ENCODE measurements at places on chromosomes 6 and 20.

DNA sequence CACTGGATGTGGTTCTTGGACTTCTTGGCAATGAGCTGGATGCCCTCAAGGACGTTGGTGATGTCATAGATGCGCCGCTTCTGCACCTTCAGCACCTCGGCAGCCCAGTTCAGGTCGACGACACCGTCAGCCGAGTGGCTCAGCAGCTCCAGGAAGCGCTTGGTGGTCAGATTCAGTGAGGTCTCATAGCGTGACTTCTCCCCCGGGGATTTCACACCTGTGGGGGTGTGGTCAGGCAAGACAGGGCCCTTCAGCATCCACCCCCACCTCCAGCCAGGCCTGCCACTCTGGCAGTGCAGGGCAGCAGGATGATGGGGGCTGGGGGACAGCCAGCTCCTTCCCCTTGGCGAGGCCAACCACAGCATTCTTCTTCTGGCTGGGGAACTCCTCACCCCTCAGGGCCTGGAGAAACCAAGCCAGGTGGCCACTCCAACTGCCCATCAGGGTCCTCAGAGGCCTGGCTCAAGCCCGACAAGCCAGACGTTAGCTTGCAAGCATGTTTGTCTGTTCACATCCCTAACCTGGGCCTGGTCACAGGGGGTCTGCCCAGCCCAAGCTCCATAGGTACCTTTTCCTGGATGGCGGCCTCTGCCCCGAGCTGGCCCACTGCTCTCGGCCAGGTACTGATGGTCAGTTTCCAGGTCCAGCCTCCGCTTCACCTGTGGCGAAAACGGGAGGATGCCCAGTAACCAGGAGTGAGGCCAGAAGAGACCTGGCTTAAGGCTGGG lies 5.7 kb upstream of the NECAB3 start:
- no peak for DNase-seq

DNA sequence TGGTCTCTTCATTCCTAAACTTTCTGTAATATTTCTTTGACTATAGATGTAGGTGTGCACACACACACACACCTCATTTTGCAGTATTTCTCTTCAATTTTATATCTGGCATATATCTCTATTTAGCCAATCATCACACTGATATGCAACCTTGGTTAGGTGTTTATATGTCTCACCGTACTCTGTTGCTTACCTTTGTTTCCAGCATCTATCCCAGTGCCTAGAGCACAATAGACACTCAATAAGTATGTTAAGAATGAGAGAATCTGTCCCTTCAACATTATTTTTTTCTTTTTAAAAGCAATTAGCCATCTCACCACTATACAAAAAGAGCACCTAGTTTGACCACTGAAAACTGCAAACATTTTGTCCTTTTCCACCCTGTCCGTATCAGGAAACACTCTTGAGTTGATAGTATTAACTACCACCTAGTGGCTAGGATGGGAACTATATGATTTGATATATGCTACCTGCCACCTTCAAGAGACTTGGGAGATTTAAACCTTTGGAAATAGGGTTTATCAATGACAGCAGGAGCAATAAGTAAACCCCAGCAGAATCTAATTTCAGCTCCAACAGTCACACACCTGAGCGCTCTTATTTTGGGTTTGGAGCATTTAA lies 48.7 kb upstream of the RSPO3 start:
- DNase-seq, result no peak

GRCh38 chr6:112407101-112407590 lies 60.0 kb downstream of the RFPL4B start:
- no peak for DNase-seq

DNA sequence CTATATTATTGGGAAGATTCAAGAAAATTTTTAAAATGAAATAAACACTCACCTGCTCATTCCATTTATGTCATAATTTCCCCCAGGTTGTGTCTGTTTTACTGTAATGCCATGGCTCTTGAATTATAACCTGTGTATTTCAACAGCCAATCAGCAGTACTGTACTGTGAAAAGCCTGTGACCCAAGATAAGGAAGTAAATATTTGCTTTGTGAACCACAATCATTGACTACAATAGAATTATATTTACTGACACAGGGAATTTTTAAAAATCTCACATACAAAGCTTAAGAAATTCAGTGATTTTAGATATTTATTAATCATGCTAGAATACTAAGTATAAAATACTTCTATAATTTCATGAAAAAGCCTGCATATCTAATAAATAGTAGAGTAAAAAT lies 6.0 kb downstream of the RGS17 start:
- DNase-seq, result no peak

DNA sequence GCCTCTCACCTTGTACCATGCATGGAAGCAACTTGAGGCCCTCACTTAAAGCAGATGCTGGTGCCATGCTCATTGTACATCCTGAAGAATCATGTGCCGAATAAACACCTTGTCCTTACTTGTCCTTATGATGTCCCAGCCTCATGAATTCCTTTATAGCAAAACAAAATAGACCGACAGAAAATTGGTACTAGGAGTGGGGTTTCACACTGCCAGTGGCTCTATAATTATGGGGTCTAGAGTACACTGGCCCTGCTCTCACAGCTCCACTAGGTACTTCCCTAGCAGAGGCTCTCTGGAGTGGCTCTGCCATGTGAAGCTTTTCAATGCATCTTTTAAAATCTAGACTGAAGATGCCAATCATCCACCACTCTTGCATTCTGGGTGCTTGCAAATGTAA lies 101.2 kb downstream of the HTR1B start:
- no peak for DNase-seq

- no peak for DNase-seq
These were observed 50.0 kb downstream of the FKBP5 start for GRCh38 chr6:35638679-35639078.

- no peak for DNase-seq
These were observed 122.1 kb downstream of the PDSS2 start for GRCh38 chr6:107337191-107337741.

DNA sequence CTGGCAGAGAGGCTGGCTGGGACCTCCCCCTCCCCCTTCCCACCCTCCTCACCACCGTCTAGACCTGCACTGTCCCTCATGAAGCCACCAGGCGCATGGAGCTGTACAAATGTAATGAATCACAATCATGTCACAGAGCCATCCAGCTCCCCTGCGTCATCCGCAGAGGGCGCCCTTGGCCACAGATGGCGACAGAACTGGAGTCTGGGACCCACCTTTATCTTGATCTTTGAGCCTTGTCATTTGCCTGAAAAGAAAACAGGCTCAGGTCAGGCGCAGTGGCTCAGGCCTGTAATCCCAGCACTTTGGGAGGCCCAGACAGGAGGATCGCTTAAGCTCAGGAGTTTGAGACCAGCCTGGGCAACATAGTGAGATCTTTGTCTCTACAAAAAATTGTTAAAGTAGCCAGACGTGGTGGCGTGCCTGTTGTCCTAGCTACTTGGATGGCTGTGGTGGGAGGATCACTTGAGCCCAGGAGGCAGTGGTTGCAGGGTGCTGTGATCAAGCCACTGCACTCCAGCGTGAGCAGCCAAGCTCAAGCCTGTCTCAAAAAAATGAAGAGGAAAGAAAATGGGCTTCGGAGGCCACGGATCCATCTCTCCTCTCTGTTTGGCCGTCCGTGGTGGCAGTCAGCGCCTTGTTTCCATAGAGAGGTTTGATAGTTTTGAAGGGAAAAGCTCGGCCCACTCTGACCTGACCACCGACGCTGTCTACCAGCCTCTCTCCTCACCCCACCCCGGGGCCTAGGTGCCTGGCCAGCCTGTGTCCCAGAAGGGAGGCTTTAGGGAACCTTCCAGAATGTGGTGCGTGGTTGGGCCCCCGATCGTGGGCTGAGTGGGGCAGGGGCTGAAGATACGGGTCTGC lies 6.2 kb downstream of the COL9A3 start:
- DNase-seq, result no peak

DNA sequence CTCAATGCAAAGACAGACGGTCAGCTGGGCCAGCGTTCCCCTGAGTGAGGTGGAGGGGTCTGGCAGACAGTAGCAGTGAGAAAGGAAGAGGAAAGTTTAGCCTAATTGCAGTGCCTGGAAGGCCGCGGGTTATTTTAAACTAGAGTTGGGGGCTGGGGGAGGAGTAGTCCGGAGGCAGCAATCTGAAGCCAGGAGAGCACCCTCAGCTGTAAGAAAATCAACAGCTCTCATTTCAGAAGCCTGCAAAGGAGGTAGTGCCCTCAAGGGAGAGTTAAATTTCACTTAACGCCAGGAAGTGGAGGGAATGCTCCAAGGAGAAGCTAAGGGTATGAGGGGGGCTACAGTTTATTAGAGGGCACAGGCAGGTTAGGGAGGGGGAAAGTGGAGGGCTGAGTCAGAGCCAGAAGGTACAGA lies 26.9 kb downstream of the RING1 start:
- no peak for DNase-seq

DNA sequence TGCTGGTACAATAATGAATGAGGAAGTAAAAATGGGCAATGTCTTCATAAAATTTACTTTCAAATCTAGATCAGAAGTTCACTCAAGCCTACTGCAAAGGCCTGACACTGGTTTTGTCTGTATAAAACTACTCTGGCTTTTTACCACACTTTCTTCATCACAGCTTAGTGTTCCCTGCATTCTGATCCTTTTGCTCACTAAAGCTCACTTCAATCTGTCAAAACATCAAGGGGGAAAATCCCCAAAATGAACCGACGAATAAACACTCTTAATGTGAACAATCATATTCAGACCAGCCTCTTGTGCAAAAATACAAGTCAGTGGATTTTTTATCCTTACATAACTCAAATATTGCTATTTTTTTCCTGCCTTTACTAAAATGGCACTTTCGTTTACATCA lies 98.5 kb downstream of the PRDM1 start:
- DNase-seq, result no peak

GRCh38 chr6:51025082-51025777 lies 206.6 kb downstream of the TFAP2B start:
- DNase-seq, result peak; percentile 45

DNA sequence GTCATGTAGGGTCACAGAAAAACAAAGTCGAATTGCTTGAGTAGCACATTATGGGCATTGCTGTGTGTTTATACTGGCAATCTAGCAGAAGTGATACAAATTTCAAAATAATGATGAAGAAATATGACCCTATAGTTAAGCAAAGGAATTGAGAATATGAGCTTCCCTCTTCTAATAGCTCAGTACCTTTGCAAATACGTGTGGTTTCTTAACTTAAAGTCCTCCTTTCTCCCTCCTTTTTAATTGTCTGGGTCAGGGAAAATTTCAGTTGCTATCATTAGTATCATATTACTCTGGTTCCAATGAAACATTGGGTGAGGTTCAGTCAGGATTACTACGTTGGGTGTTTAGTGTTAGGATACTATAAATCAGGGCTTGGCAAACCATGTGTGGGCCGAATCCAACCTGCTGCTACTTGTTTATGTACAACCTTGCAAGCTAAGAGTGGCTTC lies 166.8 kb upstream of the CARMIL1 start:
- no peak for DNase-seq

- no peak for DNase-seq
These were observed 432.6 kb downstream of the MMUT start for GRCh38 chr6:49030251-49031020.

DNA sequence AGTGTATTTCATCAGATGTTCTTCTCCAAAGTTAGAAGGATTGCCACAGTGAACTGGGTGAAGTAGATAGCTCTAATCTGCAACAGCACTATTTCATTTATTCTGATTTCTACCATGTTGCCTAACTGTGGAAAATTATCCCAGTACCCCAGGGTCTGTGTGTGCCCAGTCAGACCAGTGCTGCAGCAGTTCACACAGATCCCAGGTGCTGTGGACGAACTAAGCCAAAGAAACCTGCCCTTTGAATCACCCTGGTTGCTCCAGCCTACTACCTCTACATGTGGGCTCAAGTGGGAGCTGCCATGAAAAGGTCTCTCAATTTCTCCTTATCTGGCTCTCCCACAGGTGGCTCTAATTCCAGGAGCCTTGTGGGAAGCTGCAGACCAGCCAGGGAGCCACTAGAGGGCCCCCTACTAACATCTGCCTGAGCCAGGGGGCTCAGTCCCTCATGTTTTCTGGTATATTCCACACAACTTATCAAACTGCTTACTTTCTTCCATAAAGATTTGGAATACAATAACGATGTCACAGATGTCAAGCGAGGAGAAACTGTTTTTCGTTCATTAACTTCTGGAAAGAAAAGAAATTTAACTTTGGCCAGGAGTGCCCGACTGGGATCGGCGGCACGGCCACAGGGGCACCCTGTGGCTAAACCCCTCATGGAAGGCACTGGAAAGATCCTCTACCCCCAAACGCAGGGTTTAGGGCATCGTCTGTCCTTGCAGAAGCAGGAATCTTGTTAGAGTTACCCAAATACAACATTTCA lies 31.6 kb upstream of the LY86 start:
- no peak for DNase-seq

GRCh38 chr6:111278731-111279130 lies 191.4 kb downstream of the SLC16A10 start:
- DNase-seq, result no peak

GRCh38 chr6:86913795-86914194 lies 23.5 kb upstream of the HTR1E start:
- no peak for DNase-seq

DNA sequence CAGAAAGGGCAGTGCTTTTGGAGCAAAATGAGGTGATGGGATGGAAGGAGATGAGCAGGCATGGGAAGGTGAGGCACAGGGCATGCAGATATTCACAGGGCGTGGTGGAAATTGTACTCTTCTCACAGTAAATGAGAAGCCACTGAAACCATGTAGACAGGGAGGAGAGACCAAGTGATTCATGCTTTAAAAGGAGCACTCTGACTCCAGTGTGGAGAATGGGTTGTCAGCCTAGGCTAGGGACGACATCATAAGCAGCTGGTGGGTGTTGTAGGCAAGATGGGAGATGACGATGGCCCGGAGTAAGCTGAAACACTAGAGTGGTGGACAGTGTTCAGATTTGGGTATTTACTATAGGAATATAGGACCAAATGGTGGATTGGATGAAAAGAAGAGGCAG lies 18.4 kb downstream of the PDE7B start:
- DNase-seq, result no peak

GRCh38 chr20:7627734-7628663 lies 312.3 kb downstream of the HAO1 start:
- DNase-seq, result no peak

DNA sequence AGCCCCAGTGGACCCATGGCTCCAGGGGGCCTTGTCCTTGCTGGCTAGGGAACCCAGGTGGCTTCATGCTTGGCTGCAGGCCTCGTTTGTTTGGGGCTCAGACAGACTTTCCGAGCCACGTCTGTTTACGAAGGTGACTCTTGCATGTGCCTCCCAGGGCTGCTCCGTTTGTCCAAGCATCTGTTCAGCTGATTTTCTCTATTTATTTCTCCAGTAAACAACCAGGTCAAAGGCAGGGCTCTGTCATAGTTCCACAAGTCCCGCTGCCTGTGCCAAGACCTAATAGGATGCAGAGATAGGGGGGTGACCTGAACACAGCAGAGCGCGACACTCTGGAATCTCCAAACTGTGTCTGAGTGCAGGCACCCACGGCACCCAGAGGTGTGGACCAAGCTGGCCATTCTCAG lies 12.8 kb upstream of the SPO11 start:
- DNase-seq, result no peak

DNA sequence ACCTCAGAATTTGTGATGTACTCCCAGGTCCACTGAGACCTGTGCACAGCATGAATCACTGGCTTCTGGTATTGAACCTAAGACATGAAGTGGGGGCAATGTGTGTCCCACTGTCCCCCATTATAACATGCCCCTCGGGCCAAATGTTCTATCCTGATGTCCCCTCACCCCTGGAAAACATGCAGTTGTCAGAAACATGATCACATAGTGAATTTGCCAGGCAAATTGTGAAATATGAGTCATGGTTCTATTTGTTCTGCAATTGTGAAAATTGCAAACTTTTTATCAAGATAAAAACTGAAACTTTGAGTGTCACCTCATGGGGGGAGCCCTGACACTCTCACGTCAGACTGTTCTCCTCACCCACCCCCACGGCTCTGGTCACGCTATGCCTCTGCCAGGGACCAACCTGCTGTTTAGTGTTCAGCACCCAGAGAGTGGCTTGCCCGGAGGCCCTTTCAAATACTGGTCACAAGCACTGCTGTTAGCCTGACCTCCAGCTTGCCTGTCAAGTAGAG lies 305.3 kb downstream of the CLIC5 start:
- DNase-seq, result no peak

Data from T1000 (cell line).